ENCODE measurements at places on chromosomes 7 and 10.
A peak's percentile ranks its signal among the peaks of the same experiment; 100 is the strongest.

DNA sequence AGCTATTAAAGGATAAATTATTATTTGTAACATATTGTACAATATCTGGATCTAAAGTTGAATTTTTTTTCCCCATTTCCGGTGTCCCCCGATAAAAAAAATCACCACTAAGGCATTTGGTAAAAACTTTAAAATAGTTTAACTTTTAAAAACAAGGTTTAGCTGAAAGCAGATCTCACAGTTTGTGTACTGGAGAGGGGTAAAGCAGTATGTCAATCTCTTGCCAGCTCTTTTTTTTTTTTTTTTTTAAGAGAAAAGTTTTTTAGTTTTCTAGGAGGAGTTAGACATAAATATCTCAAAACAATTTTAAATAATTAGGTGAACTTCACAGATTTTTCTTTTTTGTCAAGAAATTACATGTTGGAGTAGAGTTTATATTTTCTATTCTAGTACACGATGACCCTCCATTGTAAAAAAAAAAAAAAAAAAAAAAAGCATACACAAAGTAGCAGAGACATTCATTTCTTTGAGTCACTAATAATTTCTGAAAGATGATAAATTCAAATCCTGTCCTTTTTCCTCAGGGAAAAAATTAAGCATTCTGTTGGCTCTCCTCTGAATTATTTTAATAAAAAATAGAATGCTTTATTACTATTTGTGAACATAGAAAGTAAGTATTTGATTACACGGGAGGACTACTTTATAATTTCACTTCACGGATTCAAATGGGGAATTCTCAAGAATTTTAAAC lies 1.9 kb upstream of the HBP1 start:
- no peak for DNase-seq

DNA sequence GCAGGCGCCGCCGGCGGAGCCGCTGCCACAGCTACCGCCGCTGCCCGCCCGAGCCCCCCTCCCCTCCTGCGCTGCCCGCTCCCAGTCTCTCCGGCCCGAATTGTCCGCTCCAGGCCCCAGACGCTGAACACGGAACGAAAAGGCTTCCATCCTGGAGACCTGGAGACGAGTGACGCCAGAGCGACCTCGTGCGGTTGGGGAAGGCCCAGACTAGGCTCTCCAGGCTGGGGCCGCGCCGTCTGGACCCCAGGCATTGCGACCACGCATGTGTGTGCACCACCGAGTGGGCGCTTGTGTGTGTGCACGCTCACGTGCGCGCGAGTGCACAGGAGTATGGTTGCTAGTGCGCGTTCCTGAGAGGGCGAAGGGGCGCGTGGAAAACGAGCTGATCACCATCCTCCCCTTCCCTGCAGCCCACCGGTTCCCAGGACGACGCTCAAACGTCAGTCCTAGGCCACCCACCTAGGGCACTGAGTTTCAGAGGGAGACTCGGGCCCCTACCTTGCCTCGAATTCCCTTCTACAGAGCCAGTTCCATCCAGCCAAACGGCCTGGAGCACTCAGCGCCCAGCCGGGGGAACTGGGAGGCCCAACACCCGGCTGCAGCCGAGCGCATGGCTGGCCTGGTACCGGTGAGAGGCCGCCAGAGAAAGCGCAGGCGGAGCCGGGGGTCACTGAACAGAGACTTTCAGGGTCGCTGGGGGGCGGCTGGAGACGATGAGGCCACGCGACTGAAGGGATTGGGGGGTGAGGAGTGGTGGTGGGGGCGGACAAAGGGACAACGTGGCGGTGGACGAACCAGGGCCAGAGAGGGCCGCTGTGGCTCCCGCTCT lies 11.6 kb downstream of the LBX1 start:
- DNase-seq = no peak

DNA sequence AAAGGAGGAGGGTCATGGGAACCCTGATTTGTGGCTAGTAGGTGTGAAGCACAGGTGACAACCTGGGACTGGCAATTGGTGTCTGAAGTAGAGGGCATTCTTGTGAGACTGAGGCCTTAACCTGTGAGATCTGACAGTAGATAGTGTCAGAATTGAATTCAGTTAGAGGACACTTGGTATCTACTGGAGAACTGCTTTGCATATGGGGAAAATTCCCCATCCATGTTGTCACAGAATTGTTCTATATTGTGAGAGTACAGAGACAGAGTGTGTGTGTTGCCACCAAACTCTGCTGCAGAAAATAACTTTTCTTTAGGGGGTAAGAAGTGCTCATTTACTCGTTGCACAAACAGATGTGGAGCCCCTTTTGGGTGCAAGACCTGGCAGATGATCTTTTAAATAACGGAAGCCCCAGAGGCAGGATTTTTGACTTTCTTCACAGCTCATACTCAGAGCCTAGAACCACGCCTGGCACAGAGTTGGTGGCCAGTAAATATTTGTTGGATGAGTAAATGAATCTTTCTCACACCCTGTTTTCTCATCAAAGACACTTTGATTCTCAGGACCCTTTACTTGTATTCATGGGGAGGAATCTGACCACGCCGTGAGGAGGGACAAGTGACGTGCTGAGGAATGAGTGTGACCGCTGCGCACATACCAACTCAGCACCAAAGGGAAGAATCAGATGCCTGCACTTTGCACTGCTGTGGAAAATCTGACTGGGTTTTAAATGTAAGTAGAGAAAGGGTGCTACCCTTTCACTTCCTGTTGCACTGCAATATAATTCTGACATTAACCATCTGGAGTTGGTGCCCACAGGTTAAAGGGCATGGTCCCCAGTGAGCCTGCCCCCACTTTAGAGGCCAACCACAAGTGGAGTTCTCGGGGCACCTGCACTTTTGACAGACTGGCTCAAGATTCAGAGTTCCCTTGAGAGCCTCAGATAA lies 39.2 kb upstream of the SDHAF3 start:
- no peak for DNase-seq

GRCh38 chr10:102644646-102645387 lies 538 bp downstream of the TRIM8 start:
- DNase-seq = no peak

DNA sequence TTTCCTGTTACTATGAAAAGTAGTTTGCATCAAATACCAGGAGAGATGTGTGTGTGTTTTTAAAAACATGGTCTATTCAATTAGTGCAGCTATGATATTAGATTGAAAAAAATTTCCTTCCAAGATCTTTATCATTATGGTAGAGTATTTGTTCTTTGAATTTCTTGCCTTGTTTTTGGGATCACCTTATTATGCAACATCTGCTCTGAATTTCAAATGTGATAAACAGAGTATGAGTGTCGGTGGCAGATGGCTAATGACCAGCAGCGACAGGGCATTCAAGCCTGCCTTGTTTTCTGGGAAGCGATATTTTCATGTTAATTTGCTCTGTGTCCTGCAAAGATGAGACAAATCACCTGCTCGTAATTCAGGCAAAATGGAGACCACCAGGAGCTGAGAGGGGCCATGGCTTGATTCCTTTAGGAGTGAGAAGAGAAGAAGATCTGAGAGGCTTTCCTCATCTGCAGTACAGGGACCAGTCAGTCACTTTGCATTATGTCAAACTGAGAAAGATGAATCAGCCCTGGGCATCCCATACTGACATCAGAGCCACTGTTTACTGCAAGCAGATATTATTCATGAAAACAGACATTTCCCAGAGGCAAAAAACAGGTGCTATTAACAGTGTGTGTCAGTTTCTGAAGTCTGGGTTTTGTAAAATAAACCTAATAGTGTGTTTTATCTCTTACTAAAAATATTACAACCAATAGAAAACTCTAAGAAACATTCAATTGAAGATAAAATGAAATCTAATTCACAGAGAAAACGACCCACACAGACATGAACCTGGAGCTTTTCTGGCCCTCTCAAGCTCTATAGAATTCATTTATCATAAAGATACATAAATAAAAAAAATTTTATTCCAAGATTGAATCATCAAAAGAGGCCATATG lies 67.6 kb downstream of the CDK6 start:
- peak; percentile 44 for DNase-seq

GRCh38 chr10:89256340-89256739 lies 4.8 kb upstream of the LIPA start:
- no peak for DNase-seq

DNA sequence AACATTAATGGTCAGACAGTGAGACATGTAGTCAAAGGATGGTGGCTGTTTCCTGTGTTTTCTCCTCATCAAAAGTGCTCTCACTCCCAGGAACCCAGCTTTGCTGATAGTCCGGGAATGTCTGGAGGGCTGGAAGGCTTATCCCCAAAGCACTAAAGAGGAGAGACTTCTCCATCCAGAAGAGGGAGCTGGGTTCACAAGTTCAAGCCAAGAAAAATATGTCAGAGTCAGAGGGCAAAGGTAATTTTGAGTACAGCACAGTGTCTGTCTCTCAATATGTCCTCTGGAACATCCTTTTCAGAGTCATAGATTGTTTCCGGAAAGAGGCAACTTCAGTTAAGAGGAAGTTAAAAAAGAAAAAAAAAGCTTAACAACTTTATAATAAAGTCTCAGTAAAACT lies 281.5 kb upstream of the PHYHIPL start:
- no peak for DNase-seq

DNA sequence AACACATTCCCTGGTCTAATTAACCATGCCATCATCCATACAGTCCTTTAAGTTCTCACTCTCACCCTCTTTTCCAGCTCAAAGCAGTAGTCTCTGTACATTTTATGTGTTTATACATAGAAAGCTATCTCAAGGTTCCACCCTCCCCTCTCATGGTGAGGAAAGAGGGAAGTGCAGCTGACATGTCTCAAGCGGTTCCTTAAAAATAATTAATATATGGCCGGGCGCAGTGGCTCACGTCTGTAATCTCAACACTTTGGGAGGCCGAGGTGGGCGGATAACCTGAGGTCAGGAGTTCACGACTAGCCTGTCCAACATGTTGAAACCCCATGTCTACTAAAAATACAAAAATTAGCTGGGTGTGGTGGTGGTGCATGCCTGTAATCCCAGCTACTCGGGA lies 36.7 kb downstream of the ZC3HAV1 start:
- no peak for DNase-seq

GRCh38 chr10:11748866-11749265 lies 6.7 kb downstream of the ECHDC3 start:
- DNase-seq = no peak

DNA sequence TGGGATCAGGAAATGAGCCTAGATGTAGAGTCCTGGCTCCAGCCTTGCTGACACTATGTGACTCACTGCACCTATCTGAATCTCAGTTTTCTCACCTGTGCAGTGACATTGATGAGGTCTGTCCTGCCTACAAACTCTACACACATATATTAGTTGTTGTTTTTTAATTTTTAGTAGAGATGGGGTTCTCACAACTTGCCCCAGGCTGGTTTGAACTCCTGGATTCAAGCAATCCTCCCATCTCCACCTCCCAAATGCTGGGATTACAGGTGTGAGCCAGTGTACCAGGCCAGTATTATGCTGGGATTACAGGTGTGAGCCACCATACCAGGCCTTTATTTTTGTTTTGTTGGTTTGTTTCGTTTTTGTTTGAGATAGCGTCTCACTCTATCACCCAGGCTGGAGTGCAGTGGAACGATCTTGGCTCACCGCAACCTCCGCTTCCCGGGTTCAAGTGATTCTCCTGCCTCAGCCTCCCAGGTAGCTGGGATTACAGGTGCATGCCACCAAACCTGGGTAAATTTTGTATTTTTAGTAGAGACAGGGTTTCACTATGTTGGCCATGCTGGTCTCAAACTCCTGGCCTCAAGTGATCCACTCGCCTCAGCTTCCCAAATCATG lies 11.8 kb upstream of the DDIT4 start:
- no peak for DNase-seq

DNA sequence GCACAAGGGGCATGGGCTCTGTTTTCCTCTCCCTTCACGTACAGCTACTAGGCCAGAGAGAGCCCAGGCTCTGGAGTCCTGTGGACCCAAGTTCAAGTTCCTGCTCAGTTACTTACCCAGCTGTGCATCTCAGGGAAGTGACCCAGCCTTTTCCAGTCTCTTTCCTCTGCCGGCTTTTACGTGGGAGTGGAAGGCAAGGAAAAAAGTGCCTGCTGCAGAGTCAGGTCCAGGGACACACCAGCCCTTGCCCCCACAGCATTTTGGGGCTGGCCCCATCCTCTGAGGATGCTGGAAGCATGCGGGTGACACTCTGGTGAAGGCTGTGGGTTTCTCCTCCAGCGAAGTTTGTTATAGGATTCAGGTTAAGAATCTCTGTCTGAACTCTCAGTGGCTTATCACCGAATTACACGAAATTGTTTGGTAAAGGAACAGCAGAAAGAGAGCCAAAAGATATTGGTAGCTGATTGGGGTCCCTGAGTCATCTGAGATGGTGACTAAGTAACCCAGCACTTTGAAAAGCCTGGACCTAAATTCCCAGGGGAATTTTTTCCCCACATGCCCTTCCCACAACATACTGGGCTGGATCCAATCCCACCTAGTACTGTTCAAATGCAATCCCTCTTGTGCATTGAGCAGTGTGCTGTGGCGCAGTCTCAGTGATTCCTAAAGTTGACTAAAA lies 424.3 kb downstream of the RPS24 start:
- no peak for DNase-seq

DNA sequence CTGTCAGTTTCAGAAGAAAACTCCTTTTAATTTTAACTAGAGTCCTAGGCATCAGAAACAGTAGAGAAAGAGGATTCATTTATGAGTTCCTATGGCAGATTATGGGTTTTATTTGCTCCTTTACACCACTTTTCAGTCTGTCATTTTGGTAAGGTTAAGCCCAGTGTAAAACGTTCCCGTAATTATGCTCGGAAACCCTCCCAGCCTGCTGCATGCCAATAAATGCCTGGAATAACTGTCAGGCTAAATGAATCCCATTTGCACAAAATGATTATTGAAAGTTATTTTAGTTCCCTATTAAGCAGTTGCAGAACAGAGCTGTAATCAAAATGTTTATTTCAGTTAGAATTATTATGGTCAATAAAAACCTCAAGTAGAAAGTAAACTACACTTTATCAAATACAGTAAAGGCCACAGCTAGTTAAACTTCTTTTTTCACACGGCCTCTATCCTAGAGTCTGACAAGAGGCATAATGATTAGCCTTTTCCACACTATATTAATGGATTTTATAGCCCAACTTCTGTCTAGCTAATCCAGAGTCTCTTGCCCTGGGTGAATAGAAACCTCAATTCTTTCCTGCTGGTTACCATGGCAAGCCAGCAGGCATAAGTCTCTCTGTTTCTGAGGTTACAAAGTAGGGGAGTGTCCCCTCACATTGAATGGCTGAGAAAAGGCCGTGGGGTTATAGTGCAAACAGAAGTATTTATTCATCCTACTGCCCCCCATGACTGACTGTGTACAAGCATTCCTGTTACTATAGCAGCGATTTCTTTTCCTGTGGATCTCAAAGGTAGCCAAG lies 80.8 kb upstream of the NPVF start:
- DNase-seq = no peak

DNA sequence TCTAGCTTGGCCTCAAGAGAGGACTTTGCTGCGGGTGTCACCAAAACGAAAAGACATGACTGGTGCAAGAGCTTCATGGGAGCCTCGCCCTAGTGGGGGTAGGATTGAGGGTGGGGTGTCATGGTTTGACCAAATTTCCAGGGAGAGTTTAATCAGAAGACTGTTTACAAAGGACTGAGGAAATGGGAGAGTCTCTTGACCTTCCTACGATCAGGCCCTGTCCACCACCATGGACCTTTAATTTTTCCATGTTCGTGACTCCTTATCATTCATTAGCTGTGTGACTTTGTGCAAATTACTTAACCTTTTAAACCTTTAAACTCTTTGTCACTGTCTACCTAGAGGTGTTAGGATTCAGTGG lies 23.0 kb downstream of the AKR1E2 start:
- DNase-seq = no peak
